ENCODE measurements at places on chromosomes 5 and 9. TPM values are rescaled to one million over a fixed set of nuclear protein-coding genes. Genes with fewer than 3 reads are reported as not detected.

DNA sequence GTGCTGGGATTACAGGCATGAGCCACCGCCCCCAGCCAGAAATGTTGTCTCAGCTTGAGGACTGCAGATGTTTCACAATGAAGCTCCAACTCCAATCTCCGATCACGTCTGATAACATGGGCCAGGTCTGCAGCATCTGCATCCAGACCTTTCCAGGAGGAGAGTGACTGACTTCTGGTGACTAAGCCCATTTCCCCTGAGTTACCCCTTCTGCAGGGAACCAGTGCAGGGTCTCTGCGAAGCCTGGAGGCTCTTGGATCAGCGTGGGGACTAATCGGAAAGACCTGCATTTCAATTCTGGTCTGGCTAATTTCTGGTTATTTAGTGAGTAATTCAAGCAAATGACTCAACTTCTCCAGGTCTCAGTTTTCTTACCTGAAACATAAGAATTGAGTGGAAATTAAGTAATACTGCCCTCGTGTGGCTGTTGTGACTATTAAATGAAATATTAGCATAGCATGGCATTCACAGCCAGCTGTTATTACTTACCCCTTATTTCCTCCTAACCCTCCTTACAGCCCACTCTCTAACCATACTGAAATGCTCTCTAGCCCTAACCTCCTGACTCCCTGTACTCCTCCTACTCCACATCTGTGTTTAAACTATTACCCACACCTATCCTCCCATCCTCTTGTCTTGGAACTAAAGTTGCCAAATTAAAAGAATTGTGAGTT lies 2.2 kb upstream of the GNPDA1 start:
- H3K27ac ChIP-seq = no peak overlapping the region
- no peak overlapping the region for H3K4me3 ChIP-seq
- H3K4me1 ChIP-seq = no peaks in the 10 kb centered on the region
- DNase-seq = peak; percentile 56
- no peaks in the 10 kb centered on the region for H3K27me3 ChIP-seq

- no peaks in the 10 kb centered on the region for H3K4me1 ChIP-seq
- no peak overlapping the region for H3K27ac ChIP-seq
- no peaks in the 10 kb centered on the region for H3K36me3 ChIP-seq
- peak; percentile 81 for DNase-seq
- H3K4me3 ChIP-seq = no peak overlapping the region
- no peaks in the 10 kb centered on the region for H3K27me3 ChIP-seq
Observed at GRCh38 chr5:5497152-5497788, 74.8 kb downstream of the ICE1 start.

DNA sequence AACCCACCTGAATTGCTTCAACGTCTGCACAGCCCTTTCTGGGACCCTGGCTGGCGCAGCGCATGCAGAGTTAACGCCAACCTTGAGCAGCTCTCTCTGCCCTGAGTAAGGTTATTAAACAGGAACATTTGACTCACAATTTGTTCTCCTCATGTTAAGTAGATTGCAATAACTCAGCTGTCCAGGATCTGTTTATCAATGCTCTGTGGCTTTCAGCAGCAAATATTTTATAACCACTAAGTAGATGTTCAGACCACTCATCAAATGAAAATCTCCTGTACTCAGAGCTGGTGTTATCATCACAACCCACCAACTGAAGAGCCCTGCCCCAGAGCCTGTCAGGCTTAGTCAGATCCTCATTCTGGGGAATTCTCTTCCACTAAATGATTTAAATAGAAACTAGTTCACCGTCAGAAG lies 403.0 kb downstream of the ZNF608 start:
- H3K4me1 ChIP-seq = no peaks in the 10 kb centered on the region
- H3K4me3 ChIP-seq = no peak overlapping the region
- no peak for DNase-seq
- no peaks in the 10 kb centered on the region for H3K36me3 ChIP-seq
- H3K27ac ChIP-seq = no peak overlapping the region

GRCh38 chr5:149257131-149257530 lies 14.5 kb upstream of the AFAP1L1 start:
- H3K27me3 ChIP-seq = peaks cover 68% of the 10 kb centered on the region
- H3K36me3 ChIP-seq = no peaks in the 10 kb centered on the region
- H3K27ac ChIP-seq = no peak overlapping the region
- H3K4me1 ChIP-seq = no peaks in the 10 kb centered on the region
- no peak overlapping the region for H3K4me3 ChIP-seq

The CPEB4 gene
- total RNA-seq = 6.4 TPM

The EIF4E1B gene
- 2.2 TPM for total RNA-seq

All from endodermal cell (in vitro differentiated cells).